ENCODE measurements at places on chromosomes 6 and 20. TPM values are rescaled to one million over a fixed set of nuclear protein-coding genes. Genes with fewer than 3 reads are reported as not detected.

DNA sequence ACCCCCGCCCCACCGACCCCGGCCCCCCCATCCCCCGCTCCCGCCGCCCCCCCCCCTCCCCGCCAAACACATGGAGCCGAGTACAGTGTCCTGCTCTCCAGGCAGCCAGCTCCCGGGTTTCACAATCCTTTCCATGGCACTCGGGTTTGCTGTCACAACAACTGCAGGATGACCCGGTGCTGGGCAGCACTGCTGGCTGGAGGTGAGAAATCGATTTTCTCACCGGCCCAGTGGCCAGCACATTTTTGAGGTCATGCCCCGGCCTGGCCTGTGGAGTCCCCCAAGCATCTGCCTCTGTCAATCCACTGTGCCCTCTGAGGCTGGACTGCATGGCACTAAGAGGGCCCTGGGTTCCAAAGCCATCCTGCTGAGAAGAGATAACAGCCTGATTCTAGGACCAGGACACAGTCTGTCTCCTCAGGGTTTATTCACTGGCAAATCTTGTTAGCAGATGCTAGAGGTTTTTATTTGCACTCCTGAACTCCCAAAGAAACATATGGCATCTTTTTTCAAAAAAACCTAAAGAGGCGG, 129.5 kb downstream of the NFATC2 start:
- peak; percentile 59 for DNase-seq

DNA sequence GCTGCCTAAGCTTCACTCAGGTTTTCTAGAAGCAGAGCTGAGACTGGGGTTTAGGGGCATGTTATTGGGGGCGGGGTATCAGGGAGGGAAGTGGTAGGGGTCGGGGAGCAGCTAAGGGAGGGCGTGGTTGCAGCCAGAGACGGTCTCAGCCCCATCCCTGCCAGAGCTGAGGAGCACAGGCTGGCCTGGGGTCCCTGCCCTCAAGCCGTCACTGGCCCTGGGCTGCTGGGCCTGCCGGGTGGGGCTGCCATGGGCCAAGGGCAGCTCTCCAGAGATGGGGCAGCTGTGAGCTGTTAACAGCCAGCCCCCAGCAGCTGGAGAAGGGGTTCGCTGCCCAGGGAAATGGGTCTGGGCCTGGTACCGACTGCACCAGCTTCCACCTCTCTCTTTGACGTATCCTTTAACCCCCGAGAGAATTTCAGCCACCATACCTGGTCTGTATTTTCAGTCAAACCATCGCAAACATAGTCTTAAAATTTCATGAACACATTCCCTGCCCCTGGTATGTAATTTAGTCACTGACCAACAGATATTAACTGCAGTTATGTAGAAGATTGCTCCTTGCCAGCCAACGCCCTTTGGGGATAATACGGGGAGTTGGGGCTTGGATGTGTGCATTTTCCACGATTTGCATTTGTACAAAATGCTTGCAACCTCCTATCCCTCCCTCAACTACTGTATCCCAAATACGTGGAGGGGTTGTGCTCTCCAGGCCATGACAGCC, 253.4 kb downstream of the TAF4 start:
- peak; percentile 20 for DNase-seq

- no peak for DNase-seq
Measured at GRCh38 chr6:63764318-63764916, 128.8 kb downstream of the PHF3 start.

Gene LST1
- total RNA-seq, result 5.5 TPM

DNA sequence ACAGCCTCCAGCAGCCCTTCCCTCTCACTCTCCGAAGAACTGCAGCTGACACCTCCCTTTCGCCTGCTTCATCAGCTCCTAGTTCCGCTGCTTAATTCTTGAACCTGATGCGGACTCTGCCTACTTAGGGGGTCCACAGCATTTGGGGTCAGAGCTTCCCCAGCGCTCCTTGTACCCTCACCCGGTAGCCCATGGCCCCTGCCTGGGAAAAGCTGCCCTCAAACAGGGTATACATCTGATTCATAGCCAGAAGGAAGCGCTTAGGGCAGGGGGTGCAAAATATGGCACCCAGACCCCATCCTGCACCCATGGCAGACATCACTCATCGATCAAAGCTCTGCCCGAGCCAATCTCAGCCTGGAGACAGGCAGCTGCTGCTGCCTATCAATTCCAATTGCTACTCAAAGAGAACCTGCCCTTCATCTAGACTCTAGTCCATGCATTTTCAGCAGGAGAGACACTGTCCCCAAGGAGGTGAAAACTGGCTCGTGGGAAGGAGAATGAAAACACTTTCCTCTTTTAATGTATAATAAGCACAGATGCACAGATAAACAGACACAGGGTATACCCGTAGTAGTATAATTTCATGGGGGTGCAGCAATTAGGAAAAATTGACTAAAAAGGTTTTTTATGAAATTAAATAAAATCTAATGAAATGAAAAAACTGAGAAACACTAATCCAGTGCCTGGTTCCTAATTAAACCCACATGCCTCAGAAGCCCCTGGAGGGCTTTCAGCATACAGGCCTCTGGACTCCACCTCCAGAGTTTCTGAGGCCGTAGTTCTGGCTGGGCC, 194.8 kb downstream of the PREX1 start:
- DNase-seq, result no peak

Gene TRMT6
- total RNA-seq, result 5.7 TPM

GRCh38 chr6:47495207-47495606, 17.6 kb downstream of the CD2AP start:
- DNase-seq, result no peak

Gene SLC32A1
- total RNA-seq, result not detected

Gene MEI4
- 0.73 TPM for total RNA-seq

Gene ARMH2
- total RNA-seq, result not detected

GRCh38 chr6:150987371-150987828, 121.9 kb downstream of the MTHFD1L start:
- no peak for DNase-seq

Gene RAET1L
- total RNA-seq, result not detected

DNA sequence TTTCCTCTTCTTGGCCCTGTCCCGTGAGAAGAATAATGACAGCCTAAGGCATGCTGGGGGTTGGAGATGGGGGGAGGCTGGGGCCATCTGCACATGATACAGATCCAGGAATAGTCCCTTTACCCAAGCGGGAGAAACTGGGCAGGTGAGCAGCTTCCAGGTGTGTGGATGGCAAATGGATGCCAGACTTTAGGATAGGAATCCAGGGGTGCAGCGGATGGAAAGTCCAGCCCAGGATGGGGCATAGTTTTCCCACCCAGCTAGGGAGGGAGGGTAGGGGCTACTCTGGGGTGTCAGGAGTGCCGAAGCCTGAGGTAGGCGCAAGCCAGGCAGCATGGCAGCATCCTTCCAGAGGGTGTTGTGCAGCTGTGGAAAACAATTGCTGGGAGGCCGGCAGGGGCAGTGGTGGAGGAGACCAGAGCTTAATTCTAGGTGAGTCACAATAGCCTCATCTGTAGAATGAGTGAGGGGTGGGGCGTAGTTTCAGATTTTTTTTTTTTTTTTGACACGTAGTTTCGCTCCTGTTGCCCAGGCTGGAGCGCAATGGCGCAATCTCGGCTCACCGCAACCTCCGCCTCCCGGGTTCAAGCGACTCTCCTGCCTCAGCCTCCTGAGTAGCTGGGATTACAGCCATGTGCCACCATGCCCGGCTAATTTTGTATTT, 15.4 kb upstream of the FAM110A start:
- no peak for DNase-seq

DNA sequence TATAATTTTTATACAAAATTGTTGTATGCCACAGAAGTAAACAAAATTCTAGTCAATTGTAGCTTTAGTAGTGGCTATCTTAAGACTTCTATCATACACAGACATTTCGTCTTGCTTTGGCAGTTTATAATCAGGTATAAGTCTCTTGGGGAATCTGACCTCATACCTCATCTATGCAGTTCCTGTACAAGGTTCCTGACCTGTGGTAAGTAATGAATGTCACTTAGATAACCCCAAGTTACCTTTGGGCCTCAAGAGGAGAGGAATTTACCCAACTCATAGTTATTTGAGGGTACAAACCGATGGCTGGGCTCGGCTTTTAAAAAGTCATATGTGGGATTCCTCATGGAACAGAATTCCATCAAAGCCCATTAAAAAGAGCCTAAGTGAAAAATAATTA, 58.8 kb upstream of the UNC93A start:
- no peak for DNase-seq

- DNase-seq, result no peak
Measured at GRCh38 chr6:160378218-160378617, 30.0 kb downstream of the SLC22A3 start.

GRCh38 chr20:38766071-38766470, 17.8 kb downstream of the ACTR5 start:
- no peak for DNase-seq

Gene ID1
- 89.5 TPM for total RNA-seq

Gene BANF2
- total RNA-seq, result not detected

Gene CYP39A1
- 4.7 TPM for total RNA-seq

DNA sequence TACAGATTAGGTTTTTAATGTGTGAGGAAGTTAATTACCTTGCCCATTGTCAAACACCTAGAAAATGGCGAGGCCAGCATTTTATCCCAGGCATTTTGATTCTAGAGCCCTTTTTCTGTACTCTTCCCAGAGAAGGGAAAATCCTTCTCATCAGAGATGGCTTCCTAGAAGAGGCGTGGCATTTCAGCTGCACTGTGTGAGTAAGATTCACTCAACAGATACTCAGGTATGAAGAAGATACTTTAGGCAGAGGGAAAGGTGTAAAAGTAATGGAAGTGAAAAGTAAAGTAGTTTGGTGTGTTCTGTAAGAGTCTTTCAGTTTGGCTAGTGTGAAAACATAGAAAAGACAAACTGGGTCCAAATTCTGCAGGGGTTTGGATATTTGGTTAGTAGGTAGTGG, 113.8 kb downstream of the MAP3K4 start:
- DNase-seq, result no peak

- DNase-seq, result no peak
Measured at GRCh38 chr6:25456249-25457040, 177.3 kb downstream of the CARMIL1 start.

Gene SLC17A3
- total RNA-seq, result not detected

Gene HLA-DQA1
- 5.5 TPM for total RNA-seq

DNA sequence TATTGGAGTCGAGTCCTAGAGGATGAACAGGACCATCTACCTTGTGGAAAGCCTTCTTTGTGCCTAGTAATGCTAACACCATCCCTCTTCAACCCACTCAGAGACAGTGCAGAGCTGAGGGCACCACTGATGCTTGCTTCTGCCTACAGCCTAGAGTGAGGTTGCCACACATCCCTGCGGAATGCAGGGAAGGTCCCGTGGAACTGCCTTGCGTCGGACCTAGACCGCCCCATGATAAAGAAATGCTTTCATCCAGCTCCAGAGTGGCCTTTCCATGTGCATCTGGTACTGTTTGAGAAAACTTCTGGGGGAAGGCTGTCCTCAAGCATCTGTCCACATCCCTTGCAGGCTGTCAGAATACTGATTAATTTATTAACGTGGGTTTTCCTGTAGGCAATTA, 168.4 kb downstream of the PHACTR1 start:
- DNase-seq, result no peak

DNA sequence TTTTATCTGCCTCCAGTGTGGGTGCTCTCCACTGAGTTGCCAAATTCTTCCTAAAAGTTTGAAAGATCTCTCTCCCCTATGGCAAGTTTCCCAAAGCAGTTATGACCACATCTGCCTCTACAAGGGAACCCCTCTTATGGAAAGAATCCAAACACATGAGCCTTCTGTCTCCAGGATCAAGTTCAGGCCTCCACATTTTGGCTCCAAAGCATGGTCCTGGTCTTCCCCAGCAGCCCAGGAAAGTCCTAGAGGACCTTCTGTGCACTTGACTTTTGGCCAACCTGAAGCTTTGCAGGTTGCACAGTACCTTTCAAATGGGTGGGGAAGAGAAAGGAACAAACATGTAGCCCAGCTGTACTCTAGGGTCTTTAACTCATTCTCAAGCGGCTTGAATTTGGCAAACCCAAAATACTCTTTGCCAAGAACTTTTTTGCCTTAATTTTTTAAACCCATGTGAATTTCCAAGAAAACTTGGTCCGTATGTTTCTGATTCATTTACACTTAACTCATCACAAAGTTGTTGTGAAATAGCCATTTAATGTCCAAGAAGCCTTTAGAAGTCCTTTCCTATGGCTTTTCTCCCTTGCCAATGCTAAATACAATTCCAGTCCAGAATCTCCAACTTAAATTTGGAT, 240.1 kb upstream of the TBX18 start:
- DNase-seq, result peak; percentile 46

DNA sequence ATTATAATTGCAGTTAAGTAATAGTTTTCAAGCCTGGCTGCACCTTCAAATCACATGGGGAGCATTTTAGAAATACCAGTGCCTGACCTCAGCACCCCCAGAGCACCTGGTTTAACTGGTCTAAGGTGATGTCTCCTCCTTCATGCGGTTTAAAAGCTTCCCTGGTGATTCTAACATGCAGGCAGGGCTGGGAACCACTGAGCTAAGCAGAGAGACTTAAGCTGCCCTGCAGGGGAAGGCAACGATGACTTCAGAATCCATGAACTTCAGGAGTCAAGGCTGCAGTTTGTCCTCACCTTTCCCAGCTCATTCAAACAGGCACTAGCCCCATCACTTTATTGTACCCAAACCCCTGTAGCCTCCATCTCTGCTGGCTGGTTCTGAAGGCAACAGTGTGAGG, 6.1 kb upstream of the DTNBP1 start:
- no peak for DNase-seq

Gene ANKEF1
- total RNA-seq, result 0.73 TPM

- DNase-seq, result no peak
Measured at GRCh38 chr6:146787876-146788508, 189.2 kb downstream of the ADGB start.

DNA sequence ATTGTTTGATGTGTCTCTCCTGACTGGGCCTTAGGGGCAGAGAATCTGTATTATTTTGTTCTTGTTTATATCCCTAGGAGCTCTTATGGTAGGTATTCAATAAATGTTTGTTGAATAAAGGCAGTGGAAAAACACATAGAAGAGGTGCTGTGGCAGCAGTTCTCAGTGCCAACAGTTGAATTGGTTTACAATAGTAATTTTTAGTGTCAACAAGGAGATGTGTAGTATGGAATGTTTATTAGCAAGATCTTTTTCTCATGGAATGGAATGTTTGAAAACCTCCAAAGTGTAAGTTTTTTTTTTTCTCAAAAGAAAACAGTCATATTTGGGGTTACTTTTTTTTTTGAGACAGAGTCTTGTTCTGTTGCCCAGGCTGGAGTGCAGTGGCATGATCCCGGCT, 28.0 kb downstream of the ASXL1 start:
- no peak for DNase-seq

Gene SPATA2
- 7.9 TPM for total RNA-seq

DNA sequence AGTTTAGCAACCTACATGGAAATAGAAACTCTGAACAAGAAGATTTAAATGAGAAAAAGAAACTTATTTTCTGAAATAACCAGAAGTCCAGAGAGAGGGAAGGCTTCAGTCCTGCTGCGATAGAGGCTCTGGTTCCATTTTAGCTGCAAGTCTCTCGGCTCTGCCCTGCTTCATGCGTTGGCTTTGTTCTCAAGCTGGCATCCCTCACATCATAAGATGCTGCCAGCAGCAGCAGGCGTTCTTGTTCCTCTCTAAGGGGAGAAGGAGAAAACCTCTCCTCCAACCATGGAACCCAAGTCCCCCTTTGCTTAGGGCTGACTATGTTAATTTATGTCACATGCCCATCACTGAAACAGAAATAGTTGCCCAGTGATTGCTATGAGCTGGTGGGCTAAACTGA, 46.4 kb upstream of the PMEPA1 start:
- DNase-seq, result no peak

Measured in Right ventricle myocardium superior (tissue), 1 donor.